ENCODE measurements at places on chromosomes 11 and 22.

DNA sequence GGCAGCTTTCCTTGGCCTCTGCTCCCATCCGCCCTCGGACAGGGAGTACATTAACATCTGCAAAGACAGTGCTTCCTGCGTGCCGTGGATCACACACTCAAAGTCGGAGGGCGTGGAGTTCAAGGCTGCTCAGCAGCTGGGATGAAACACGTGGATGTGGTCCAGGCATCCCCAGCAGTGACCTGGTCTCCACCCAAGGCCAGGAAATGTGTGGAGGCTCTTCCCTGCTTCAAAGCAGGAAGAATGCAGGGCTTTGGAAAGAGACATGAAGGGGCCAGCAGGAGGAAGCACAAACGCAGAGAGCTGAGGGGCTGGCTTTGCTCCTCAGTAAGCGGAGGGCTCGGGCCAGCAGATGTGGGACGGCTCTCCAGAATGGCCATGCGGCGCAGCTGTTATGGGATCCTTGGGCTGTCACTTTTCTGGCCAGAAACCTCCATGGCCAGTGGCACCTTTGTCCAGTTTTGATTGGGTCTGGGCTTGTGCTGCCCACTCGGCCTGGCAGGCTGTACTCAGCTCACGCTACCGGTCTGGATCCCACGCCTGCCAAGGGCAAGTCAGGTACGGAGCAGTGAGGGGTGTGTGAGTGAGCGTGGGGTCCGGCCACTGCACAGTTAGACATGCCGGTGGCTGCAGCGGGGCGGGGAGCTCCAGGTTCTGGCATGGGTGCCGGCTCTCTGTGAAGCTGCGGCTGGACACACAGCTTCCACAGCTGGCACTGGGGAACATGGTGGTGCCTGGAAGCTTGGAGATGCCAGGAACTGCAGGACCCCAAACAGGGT, 438.0 kb downstream of the TBC1D22A start:
- no peak for DNase-seq

DNA sequence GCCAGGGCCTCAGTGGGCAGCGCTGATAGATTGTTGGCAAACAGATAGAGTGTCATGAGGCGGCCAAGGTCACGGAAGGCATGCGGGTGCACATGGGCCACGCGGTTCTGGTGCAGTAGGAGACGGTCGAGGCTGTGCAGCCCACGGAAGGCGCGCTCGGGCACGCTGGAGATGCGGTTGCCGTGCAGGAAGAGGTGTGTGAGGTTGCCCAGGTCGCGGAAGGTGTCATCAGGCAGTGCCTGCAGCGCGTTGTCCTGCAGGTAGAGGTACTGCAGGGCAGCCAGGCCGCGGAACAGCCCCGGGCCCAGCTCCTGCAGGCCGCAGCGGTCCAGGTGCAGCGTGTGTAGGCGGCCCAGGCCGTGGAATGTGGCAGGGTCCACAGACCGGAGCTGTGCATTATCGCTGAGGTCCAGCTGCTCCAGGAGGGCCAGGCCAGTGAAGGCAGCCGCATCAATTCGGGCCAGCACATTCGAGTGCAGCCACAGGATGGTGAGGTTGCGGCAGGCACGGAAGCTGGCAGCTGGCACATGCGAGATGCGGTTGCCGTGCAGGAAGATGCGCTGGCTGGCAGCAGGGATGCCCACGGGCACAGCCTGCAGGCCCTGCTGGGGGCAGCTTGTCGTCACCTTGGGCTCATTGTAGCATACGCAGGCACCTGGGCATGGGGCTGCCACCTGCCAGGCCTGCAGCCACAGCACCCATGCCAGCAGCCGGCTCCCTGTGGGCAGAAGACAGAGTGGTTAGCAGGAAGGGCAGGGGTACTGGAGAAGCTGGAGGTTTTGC, 25.5 kb downstream of the RTN4R start:
- no peak for DNase-seq

- DNase-seq, result no peak
These were observed 162.9 kb upstream of the ZBED5 start for GRCh38 chr11:11020747-11021149.

DNA sequence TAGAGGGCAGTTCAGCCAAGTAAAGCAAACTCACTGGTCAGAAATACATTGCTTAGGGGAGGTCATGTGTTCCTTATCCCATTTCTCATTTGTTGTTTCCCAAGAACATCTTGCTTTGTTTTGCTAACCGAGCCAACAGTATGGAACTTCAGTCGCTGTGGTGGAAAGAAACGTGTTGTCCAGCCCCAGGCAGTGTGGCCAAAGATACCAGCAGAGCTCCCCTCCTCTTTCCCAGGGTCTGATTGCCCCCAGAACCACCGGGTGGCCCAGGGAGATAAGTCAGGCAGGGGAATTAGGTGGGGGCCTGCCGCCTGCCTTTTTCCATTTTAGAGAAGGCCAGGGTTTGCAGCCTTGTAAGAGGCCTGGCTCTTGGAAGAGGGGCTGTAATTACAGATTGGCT, 98.7 kb upstream of the CRYBB3 start:
- DNase-seq, result no peak

- peak; percentile 9 for DNase-seq
These were observed 50.2 kb downstream of the JAM3 start for GRCh38 chr11:134119094-134119493.

DNA sequence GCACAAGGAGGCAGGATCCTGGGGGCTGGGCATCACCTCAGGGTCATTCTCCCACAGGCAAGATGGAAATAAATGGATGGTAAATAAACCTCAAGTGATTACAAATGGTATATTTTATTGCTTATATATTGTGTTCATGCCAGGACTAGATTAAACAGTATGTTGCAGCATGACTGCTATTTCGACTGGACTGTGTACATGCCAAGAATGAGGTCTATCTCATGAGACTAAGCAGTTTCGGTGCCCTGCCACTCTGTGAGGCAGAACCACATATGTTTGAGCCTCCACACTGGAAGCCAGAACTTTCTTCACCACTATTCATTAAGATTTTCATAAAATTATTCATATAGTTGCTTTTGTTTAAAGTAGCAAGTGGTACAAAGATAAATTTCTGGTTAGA, 140.2 kb downstream of the DDX10 start:
- DNase-seq, result no peak

- no peak for DNase-seq
These were observed 149.1 kb upstream of the RASSF10 start for GRCh38 chr11:12859872-12860657.

GRCh38 chr11:60193687-60194433, 11.0 kb upstream of the MS4A6A start:
- peak; percentile 44 for DNase-seq

DNA sequence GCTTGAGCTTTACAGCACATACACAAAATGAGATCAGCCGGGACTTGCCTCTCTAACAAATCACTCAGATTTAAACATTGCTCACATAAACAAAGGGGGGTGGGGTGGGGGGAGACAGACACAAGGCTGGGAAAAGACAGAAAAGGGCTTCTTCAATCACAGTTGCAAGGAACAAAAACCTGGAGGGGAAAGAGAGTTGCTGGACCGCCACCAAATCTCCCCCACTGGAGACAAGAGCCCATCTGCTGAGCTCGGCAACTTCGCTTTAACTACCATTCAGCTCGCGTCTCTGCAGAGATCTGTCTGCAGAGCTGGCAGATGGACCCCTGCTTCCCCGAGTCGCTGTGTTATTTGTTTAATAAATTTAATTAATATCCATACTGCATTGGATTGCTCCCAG, 165.0 kb downstream of the RCN1 start:
- DNase-seq, result no peak

- no peak for DNase-seq
These were observed 33.1 kb upstream of the ST14 start for GRCh38 chr11:130126516-130126915.

DNA sequence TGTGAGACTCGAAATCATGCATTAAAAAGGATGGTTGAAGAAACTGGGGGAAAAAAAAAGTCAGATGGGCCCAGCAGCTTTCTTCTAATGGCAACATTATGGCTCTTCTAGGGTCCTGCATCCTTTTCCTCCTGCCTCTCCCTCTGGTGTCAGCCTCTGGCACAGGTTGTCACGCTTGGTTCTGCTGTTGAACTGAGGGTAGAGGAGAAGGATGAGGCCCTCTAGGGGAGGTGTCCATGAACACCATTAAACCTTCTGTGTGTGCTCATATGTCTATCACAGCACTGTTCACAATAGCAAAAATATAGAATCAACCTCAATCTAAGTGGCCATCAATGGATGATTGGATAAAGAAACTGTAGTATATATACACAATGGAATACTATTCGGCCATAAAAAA, 36.0 kb downstream of the BUD13 start:
- DNase-seq, result peak; percentile 15

DNA sequence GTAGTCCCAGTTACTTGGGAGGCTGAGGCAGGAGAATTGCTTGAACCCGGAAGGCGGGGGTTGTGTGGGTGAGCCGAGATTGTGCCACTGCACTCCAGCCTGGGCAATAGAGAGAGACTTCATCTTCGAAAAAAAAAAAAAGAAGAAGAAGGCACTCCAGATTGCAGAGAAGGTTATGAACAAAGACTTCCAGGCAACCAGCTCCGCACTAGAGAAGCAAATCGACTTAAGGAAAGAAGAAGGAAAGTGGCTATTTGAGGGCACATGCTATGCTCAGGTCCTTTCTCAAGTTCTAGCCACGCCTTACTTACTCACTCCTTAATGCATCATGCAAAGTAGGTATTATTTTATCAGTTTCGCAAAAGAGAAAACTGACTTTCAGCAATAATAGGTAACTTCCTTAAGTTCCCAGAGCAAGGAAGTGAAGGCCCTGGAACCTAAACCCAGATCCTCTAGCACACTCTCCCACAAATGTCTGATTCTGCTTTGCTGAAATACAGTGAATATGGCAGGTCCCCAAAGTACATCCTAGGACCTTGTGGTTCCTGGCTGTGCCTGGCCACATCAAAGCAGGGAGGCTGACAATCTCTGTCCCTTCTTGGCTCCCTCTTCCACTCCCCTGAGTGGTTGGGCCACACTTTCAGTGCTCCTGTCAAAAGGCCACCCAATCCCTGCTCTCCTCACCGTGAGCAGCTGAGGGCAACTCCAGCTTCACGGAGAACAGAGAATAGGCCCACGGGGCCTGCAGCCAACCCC, 14.2 kb downstream of the CD3E start:
- DNase-seq, result no peak

- no peak for DNase-seq
These were observed 96.3 kb downstream of the C11orf65 start for GRCh38 chr11:108370990-108371389.

DNA sequence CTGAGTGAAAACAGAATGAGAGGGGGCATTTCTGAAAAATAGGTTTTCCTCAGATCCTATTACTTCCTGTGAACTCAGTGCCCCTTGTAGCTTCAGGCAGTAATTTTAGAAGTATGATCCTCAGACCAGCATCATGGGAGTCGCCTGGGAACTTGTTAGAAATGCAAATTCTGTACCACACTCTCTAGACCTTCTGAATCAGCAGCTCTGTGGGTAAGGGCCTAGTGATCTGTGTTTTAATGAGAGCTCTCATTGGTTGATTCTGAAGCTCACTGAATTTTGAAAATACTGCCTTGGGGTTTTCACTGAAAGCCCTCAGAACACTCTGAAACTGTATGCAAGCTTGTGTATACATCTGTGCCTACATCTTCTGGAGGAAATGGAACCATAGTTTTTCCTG, 647.2 kb upstream of the ANO5 start:
- no peak for DNase-seq

- DNase-seq, result no peak
These were observed 471.5 kb upstream of the API5 start for GRCh38 chr11:42840176-42840829.

GRCh38 chr11:64891215-64891848, 12.9 kb upstream of the EHD1 start:
- no peak for DNase-seq

DNA sequence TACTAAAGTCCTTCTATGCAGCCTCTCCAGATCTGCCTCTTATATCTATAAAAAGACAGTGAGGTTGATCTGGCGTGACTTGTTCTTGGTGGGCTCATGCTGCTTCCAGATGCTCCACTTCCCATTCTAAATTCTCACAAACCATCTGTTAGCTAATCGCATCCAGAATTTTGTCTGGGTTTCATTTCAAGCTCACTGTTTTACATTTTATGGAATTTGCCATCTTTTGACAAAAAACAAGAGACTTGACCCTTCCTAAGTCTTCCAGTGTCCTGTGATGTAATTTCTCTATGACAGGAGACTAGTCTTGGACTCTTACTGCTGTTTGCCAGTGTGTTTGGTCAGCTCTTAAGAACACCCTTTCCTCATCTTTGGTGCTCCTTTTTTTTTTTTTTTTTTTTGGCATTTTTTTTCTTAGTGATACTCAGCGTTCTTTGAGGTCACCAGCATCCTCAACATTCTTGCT, 23.0 kb downstream of the CRKL start:
- no peak for DNase-seq

DNA sequence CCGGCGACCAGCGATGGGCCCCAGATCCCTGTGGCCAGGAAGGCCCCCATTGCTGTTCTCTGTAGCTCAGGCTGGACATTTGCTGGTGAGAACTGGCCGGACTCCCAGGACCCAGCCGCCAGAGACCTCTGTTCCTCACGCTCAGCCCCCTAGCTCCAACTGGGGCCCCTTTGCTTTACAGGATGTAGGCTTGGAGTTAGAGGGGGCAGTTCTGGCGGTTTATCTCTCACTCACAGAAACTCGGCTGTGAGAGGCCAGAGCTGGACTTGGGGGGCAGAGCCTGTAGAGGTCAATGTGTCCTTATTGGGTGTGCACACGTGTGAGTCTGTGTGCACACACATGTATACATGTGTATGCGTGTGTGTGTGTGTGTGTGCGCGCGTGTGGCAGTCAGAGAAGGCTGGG, 502 bp downstream of the SMIM38 start:
- DNase-seq, result no peak

DNA sequence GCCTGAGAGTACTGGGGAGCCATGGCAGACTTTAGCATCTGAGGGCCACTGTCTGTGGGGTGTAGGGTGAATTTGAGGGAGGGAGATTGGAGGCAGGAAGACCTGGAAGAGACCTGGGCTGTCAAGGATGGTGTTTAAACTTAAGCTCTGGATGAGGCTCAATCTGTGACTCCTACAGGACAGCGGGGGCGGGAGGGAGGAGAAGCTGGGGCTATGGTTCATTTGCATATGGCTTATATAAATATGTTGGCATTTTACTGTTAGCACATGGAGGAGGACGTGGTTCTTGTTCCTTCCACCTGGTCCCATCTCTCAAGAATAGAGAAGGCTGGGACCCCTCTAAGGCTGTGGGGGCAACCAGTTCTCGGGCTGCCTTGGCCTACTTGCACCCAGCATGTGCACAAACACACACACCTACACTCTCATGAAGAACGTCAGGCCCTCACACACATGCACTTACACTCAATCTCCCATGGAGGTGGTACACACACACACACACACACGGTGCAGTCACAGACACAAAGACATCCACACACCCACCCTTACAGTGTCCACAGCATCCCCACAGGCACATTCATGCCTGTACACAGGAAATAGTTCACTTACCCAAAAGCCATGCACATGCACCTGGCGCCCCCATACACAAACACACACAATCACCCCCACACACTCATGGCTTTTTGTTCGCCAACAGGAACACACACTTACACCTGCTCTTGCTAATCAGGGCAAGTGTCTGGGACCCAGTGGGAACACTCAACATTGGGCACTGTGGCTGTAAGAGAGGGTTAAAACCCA, 81.3 kb downstream of the PDE2A start:
- no peak for DNase-seq

DNA sequence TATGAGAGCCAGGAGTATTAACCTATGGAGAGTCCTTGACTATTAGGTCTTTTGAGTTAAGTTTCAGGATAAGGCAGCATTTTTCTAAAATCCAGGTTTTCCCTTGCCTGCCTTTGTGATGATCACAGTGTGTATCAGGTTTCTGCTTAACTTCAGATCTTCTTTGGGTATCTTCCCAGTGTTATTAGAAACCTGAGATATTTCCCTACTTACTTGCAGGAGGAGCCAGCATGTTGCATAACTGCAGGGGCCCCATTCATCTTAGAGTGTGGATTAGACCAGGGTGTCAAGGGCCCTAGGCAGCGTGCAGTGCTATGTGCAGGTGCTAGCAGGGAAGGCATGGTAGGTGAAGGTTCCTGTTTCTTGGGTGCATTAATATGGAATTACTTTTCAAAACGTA, 69.5 kb downstream of the ZNRF3 start:
- DNase-seq, result no peak
